ENCODE measurements at places on chromosomes 3 and 15.
A peak's percentile ranks its signal among the peaks of the same experiment; 100 is the strongest.

DNA sequence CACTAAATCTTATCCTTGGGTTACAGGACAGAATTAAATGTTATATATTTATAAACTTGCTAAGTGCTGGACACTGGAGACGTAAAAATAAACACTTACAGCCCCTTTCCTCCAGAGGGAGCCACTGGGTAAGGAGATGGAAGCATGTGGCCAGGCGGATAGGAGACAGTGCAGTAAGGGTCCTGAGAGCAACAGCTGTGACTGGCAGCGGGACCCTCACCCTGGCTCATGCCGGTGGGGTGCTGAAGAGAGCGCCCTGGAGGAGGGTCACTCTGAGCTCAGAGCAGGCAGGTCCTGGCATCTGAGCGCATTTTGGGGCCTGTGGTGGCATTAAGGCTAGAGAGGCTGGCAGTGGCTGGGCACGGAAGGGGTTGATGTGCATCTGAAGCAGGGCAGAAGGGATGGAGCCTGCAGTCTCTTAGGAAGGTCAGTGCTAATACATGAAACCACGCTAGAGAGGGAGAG lies 16.0 kb downstream of the SEC61A1 start:
- peak; percentile 76 for DNase-seq

DNA sequence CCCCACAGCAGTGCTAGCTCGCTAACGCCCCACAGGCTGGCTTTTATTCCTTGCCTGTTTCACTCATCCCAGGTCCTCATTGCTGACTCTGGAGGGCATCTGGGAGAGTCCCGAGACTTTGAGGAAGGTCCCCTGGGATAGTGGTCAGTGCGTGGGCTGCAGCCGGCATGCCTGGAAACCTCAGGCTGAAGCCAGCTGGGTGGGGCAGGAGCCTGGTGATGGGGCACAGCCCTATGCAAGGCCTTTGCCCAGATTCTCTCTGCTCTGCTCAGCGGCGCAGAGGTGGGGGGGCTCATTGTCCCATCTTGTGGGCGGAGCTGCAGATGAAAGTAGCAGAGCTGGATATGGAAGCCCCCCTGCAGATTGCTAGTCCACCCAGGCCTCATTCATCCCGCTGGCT lies 55.7 kb upstream of the SMAD6 start:
- DNase-seq = no peak

DNA sequence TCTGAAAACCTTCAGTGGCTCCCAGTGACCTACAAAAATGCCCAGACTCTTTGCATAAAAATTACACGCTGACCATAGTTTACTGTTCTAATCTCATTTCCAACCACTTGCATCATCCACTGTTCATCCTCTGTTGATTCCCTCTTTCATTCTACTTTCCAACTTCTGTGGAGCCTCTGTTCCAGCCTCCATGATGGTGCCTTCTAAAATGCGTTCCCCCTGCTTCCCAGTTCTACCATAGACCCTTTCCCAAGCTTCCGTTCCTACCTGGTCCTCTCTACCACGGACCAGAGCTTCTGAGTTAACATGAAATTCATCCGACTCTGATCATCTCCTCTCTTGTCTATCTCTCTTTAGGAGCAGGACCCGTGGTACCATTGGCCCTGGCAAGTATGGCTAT lies 127.0 kb downstream of the THSD4 start:
- DNase-seq = no peak

DNA sequence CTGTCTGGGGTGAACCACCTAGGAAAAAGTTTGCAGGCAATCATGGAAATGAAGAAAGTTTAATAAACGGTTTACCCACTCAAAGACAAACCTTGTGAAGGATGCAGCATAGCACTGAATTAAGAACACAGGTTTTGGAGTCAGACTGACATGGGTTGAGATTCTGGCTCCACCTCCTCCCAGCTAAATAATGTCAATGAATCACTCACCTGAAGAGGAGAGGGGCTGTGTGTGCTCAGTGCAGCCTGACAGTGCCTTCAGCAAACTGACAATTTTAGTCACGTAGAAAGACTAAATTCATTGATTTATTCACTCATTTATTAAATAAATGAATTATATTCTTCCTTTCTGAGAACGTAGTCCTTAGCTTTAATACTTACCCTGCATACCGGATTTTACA lies 18.9 kb downstream of the NR1I2 start:
- DNase-seq = no peak

DNA sequence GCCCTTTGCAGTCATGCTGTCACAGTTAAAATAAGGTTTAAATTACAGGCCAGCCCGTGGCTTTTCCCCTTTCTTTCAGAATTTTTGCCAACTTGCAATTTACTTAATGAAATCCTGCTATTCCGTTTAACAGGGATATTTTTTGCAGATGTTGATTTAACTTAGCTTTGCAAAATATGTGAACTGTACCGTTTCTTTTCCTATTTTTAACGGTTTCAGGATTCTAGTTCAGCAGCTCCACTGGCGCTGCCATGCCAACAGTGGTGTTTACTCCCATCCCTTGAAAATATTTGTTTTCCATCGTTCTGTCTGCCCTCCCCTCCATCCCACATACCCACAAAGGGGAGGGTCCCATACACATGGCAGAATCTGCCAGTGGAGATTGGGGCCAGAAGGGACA lies 54.3 kb downstream of the SMAD6 start:
- no peak for DNase-seq

DNA sequence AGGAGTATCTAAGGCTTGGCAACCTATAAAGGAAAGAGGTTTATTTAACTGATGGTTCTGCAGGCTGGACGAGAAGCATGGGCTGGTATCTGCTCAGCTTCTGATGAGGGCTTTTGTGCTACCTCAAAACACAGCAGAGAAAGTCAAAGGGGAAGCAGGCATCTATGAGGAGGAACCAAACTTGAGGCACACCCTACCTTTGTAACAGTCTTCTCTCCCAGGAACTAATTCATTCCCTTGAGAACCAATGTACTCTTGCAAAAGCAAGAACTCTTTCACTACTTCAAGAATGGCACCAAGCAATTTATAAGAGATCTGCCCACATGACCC lies 109.0 kb downstream of the CGGBP1 start:
- no peak for DNase-seq

GRCh38 chr15:69359722-69360121 lies 54.4 kb upstream of the KIF23 start:
- DNase-seq = no peak

GRCh38 chr3:40913641-40914040 lies 285.7 kb upstream of the CTNNB1 start:
- no peak for DNase-seq

GRCh38 chr3:6392123-6392522 lies 468.8 kb upstream of the GRM7 start:
- no peak for DNase-seq

- DNase-seq = no peak
Observed at GRCh38 chr3:157073810-157074209, 86.1 kb downstream of the CCNL1 start.

DNA sequence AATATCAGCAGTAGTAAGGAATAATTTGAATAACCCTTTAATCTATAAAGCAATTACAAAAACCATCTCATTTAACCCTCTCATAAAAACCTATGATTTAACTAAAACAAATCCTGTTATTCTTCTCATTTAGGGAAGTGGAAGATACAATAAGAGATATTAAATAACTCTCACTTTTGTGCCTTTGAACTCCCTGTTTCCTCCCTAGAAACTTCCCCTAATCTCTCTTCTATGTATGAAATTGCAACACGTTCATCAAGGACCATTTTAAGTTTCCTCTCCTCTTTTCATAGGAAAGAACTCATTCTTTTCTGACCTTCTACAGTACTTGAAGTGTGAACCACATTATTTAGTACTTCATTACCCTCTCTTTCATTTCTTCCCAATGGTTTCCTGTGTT lies 18.8 kb upstream of the FAM81A start:
- DNase-seq = no peak

DNA sequence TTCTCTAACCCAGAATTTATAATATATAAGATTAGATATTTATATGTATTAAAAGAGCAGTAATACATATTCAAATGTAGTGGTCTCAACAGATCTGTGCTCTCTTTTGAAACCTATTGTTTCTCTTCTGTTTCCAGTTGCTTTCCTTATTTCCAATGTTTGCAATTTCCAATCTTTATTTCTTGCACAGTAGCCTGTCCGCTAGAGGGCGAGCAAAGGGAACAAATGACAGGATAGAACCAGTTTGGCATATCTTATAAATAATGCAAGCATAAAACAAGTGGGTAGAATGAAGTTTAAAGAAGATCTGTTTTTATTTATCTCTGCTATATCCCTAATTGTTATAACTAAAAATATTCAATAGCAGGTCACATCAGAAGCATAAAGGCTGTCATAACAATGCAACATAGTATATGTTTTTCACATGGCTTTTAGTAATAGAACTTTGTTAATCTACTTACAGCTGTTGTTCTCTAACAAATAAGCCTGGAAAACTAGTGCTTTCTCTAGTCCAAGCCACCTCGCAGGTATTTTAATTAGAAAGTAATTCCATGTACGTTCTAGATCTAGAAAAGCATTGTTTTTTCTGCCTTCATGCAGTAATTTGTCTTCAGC lies 15.1 kb upstream of the TCAIM start:
- DNase-seq = peak; percentile 60

DNA sequence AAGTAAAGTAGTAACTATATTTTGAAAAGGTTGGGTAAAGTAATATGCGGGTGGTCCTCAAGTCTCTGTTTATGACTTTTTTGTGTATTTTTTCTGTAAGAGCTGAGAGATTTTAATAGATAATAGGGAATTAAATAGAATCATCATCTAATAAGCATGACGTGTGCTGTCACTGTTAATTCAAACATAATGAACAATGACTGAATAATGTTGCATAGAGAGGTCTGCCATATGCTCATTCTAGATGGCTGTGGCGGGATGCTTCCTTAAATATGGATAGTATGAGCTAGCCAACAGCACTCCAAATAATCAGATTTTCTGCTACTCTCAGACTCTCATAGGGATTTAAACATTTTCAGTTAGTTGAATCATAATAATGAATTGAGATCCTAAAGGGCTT lies 302.8 kb upstream of the RBMS3 start:
- no peak for DNase-seq

DNA sequence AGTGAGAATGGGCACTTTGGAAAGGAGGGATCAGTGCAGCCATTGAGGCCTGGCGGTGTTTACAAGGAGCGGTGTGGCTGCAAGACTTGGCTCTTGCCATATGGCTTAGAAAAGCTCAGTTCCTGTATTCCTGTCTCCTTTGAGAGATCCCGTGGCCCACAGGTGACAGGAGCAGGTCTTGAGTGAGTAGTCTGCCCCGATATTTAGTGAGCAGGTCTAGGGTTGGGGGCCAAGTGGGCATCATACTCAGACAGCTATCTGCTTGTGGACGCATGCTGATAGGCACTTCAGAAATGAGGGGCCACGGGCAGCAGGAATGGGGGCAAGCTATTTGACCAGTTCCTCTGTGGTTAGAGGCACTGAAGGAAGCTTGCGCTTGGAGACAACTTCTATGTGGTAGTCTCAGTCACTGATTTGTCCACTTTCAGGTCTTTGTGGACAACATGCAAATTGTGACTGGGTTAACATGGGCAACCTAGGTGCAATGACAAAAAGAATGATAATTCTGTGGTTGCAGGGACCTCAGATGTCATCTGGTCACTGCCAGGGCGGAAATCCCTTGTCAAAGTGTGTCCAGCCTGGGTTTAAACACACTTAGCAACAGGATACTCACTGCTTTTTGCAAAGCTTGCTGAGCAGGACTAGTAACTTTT lies 1.1 kb downstream of the TMED3 start:
- DNase-seq = no peak

DNA sequence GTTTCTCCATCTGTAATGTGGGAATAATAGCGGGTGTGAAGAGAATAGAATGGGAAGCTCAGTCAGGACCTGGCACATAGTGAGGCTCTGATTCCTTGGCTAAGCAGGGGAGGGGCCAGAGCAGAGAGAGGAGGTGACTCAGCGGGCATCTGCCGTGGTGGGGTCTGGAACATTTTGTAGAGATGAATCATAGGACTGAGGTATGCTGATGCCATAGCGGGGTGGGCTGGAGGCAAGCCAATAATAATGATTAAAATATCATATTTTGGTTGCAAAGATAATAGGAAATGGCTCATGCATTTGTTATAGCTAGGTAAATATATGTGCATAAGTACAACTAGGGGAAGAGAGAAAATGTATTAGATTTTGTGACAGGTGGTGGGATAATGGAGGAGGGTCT lies 11.2 kb downstream of the TGM4 start:
- no peak for DNase-seq

GRCh38 chr3:183662099-183662498 lies 26.7 kb downstream of the KLHL24 start:
- DNase-seq = no peak

DNA sequence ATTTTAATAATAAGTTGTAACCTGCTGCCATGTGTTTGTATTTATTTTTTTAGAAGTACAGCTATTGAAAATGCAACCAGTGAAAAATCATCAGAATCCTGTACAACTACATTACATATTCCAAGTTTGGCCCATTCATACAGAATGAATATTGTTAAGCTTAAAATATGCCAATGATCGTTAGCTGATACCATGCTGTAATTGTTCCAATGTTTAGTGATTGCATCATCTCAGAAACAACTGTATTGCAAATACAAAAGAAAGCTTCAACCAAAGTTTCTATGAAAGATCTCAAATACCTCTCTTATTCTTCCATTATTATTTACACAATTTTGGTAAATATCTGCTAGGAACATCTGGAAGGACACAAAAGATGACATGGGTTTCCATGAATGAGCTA lies 51.6 kb upstream of the ALCAM start:
- DNase-seq = no peak

GRCh38 chr3:184718431-184718830 lies 6.6 kb upstream of the MAGEF1 start:
- no peak for DNase-seq

GRCh38 chr15:51302480-51302879 lies 35.9 kb downstream of the CYP19A1 start:
- DNase-seq = no peak

GRCh38 chr3:183825456-183826161 lies at the start of gene MAP6D1:
MAP6D1 (minus strand) TSS chr3:183825577; CDS start chr3:183825547, 30 bp downstream.
- peak; percentile 31 for DNase-seq

DNA sequence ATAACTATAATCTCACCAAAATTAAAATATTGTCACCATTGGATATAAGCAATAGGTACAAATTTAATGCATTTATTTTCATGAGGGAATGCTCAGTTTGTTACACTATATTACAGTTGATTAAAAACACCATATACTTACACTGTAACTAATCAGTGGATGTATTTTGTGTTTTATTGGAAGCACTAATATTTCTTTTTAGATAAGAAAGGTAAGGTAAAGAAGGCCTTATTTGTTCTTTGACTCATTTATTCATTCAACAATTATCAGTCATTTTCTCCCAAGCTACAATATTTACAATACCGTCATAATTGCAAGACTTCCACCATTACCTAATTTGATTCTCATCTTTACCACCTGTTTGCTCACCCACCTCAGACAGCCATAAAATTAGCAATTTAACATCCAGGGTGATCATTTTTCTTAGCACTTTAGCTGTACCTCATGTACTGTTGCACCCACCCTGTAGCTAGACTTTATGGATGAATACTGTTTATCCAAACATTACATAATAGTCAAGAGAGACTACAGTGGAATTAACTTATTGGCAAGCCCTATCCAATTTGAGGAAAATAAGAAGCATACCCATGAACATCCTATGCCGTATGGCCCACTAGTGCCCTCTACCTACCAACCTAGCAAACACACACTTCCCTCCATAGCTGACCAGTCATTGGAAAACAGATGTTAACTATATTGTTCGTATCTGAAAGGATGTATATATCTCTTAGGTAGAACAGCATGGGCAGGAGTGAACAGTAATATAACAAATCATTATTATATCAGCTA lies 229.6 kb downstream of the BBX start:
- no peak for DNase-seq

All from hematopoietic multipotent progenitor cell treated with erythropoietin and hydrocortisone succinate and interleukin-3 and kit ligand, for 17 days (in vitro differentiated cells).